ENCODE measurements at places on chromosomes 5 and 9.

GRCh38 chr5:175642998-175643397 lies 14.9 kb upstream of the HRH2 start:
- DNase-seq: no peak

DNA sequence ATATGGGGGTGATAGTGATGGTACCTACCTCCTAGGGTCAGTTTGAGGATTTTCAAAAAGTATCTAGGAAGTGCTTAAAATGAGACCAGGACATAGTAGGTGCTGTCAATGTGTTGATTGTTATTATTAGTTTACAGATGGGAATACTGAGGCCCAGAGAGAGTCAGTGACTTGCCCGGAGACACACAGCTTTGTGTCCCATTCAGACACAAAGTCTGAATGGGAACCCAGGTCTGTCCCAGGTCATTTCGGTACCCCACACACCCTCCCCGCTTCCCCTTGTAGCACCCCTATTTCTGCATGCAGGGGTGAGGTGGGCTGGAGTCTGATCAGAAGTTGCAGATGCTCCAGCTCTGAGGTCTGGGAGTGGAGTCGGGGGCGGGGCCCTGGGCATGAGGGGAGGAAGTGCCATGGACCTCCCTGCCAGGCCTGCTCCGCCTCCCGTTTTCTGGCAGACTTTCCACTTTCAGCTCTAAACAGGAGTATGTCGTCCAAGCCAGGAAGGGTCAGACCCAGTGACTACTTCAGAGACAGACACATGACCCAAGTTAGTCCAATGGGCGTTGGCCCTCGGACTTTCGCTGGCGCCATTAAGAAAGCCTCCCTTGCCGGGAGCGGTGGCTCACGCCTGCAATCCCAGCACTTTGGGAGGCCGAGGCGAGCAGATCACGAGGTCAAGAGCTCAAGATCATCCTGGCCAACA lies 3.2 kb upstream of the DBN1 start:
- no peak for DNase-seq

DNA sequence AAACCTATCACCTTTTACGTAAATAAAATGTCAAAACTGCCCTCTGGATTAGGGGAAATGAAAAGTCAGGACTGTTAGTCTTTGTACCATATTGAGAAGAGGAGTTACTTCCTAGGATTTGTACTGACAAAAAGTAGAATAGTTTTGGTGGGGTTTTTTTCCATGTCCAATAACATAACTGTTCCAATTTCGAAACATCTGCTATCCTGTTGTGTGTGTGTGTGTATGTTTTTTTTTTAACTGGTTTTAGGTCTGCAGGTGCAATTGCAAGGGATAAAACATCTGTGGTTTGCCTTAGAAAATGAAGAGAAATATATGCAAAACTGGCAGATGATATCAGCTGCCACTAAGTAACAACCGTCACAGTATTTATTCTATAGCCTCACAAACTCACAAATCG lies 506.8 kb downstream of the NFIB start:
- no peak for DNase-seq

- DNase-seq: peak; percentile 64
Observed at GRCh38 chr5:15013654-15014463, 142.3 kb upstream of the ANKH start.

- DNase-seq: no peak
Observed at GRCh38 chr5:35239476-35239875, 9.2 kb upstream of the PRLR start.

- DNase-seq: no peak
Observed at GRCh38 chr5:10941900-10942299, 180.9 kb upstream of the DAP start.

GRCh38 chr5:135921388-135921787 lies 25.7 kb upstream of the IL9 start:
- DNase-seq: peak; percentile 13

DNA sequence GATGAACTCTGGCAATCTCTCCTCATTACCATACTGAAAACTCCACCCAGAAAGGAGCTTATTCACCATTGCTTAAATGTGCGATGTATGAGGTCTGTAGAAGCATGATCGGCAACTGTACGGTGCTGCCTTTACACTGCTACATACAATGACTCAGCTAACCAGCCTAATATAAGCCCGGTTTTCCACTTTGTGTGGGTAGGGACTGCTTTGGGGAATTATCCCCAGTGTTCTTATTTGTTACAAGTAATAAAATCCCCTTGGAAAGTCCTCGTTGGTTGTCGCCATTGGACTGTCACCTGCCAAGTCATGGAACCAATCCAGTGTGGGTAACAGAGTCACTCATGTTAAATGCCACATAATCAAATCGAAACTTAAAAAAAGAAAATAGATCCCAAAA lies 23.5 kb upstream of the TENT2 start:
- no peak for DNase-seq

- DNase-seq: no peak
Observed at GRCh38 chr5:14464671-14465070, 116.9 kb upstream of the OTULINL start.

DNA sequence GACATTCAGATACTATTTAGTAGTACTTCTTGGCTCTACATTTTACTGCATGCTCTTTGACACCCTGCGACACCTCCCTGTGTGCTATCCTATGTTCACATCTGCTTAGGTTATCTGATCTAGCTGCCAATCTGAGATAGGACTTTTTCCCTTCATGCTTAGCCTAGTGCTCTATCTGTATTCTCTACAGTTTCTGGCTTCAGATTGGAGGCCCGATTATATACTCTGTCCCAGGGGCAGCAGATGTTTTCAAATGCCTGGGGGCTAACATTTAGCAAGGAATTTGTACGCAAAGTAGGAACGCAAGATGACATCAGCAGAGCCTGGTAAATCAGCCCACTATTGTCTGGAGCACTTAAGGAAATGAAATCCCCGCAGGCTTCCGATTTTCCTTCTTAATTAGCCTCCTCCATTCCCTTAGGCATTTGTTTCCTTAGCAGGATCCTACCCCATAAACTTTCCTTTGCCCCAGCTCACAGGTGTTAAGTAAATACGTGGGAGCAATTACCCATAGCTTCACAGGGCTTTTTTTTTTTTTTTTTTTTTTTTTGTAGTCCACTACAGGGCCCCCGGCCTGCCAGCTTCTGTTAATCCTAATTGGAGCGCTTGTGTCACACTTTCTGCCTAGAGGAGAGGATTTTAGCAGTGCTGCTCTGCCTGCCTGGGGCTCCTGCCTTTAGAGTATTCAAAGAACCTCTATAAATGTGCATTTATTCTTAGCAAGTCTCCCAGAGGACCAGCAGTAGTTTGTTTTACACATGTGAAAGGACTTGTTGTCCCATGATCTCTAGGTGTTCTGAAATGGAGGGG lies 61.1 kb upstream of the LPAR1 start:
- no peak for DNase-seq

GRCh38 chr5:180350711-180351465 lies 2.2 kb downstream of the GFPT2 start:
- no peak for DNase-seq

- DNase-seq: no peak
Observed at GRCh38 chr5:142952229-142952628, 182.1 kb downstream of the ARHGAP26 start.

DNA sequence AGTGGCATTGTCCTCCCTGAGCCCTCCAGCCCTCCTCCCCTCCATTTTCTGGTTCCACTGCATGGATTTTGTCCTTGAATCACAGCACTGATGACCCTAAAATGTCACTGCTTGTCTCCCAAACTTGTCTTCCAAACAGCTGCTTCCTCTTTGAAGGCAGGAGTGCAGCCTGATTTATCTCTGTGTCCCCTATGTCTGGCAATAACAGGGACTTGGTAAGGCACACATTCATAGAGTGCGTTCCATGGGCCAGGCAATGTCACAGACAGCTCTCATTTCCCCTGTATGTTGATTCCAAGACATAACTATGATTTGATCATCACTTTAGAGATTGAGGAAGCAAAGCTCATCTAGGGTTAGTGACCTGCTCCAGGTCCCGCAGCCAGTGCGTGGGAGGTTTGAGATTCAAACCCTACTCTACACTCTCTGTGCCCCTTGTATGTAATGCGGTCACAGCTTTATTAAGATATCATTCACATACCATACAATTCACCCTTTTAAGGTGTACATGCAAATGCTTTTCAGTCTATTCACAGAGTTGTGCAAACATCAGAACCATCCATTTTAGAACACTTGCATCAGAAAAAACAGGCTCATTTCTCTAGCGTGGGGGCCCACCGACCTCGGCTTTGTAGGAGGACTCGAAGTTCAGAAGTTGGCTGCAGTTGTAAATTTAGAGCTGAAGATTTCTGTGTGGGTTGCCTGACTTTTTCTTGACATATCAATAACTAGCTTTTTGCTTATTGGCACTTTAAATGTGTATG lies 28.4 kb upstream of the BOD1 start:
- DNase-seq: no peak

GRCh38 chr9:129885670-129886106 lies 50.4 kb downstream of the USP20 start:
- DNase-seq: peak; percentile 67

DNA sequence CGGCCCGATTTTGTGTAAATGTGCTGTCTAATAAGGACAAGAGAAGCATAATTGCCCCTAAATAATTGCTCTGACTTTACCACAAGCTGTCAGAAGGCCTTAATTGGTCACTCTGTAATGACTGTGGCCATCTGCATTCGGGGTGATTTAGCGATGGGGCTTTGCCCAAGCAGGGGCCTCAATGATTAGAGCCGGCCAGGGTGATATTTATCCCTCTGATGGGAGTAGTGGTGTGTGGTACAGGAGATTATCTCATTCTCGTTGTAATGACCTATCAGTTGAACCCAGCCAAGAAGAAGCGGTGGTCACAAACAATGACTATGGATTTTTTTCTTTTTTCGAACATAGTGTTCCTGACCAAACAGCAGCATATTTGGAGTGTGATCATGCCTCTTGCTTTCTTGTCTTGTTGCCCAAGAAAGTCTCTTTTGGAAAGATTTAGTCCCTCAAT lies 72.0 kb upstream of the SAP30L start:
- no peak for DNase-seq

- no peak for DNase-seq
Observed at GRCh38 chr9:109027176-109027575, 13.9 kb upstream of the CTNNAL1 start.

DNA sequence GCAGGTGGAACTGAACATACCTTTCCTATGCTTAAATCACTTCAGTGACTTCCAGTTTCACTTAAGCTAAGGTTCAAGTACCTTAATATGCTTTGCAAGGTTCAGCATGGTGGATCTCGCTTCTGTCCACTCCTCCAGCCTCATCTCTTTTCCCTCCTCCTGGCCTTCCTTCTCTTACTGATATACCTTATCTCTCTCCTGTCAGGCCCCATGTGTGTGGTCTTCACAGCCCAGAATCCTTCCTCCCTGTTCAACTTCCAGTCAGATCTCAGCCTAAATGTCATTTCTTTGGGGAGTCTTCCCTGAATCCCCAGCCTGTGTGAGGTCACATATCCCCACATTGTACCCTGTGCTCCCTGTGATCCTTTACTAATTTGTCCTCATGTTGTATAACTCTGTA lies 87.7 kb downstream of the ANGPTL2 start:
- DNase-seq: no peak

DNA sequence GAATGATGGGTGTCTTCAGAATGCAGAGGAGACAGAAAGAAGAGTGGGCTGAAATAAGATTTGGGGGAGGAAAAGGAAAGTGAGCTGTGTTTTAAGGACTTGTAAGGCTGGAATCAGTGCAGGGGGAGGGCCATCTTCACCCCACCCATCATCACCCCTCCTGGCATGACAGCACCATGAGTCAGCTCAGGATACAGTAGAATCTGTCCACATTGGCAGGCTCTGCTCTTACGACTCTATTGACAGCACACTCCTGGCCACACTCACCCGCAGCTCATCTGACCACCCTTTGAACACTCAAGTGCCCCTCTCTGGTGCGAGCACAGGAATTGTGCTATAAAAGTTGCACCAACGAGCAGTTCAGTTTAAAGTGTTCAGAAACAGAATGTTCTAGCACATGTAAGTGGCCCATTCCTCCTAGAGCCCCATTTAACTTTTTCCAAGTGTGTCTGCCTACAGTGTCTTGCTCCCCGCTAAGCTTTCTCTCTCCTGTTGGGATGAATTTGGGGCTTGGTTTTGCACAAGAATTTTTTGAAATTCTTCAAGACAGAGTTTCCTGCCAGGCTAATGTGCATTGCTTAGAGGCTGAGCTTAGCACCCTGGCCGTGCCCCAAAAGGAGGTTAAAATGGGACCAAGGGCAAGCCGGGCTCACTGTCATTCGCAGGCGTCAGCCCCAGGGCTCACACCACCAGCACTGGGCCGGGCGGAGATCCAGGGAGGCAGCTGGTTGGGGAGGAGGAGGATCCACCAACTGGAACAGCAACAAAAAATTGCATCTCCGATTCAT lies 12.0 kb downstream of the ADRA1B start:
- peak; percentile 76 for DNase-seq

DNA sequence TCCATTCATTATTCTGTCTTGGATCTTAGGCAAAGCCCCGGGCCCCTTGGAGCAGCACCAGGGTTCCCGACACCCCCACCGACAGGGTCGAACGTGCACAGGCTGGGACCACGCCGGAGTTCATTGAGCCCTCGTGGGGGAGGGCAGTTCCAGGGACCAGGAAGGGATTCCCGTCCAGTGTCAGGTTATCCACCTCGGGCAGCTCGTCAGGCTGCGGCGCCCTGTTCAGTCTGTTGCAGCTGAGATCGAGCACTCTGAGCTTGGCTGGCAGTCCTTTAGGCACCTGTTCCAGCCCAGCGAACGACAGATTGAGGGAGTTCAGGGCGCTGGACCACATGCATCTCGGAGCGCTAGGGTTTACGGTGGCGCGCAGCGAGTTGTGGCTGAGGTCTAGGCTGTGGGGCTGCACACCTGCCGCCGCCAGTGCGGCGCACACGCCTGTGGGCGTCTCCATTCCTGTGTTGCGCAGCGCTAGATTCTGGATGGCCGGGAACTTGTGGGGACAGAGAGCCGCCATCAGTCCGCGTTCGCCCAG lies 1.1 kb downstream of the CD14 start:
- DNase-seq: no peak
